Brain (organoid and tissue), 16 donors: ENCODE measurements at places on chromosomes 7 and 10. TPM values are rescaled to one million over a fixed set of nuclear protein-coding genes. Genes with fewer than 3 reads are reported as not detected.
A peak's percentile ranks its signal among the peaks of the same experiment; 100 is the strongest.

C10orf105 gene
- polyA plus RNA-seq: 3.3 TPM

GRCh38 chr10:36725581-36726520 is 399.5 kb upstream of the ANKRD30A start:
- peak; percentile 86 for DNase-seq

MSMB gene
- not detected for polyA plus RNA-seq

DNA sequence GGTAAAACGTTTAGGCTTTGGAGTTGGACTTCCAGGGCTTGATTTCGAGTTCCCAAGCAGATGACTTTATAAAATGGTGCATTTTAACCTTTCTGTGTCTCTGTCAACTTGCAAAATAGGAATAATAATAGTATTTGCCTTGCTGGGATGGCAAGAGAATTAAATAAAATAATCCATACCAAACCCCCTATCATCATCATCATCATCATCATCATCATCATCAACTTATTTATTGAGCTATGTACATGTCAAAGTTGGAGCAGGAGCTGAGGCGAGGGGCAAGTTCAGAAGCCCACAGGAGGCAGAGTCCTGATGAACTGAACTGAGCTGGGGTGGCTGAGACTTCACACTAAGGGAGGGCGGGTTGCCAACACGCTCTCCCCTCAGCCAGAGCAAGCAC is 51.7 kb upstream of the KCNMA1 start:
- no peak for DNase-seq

DNA sequence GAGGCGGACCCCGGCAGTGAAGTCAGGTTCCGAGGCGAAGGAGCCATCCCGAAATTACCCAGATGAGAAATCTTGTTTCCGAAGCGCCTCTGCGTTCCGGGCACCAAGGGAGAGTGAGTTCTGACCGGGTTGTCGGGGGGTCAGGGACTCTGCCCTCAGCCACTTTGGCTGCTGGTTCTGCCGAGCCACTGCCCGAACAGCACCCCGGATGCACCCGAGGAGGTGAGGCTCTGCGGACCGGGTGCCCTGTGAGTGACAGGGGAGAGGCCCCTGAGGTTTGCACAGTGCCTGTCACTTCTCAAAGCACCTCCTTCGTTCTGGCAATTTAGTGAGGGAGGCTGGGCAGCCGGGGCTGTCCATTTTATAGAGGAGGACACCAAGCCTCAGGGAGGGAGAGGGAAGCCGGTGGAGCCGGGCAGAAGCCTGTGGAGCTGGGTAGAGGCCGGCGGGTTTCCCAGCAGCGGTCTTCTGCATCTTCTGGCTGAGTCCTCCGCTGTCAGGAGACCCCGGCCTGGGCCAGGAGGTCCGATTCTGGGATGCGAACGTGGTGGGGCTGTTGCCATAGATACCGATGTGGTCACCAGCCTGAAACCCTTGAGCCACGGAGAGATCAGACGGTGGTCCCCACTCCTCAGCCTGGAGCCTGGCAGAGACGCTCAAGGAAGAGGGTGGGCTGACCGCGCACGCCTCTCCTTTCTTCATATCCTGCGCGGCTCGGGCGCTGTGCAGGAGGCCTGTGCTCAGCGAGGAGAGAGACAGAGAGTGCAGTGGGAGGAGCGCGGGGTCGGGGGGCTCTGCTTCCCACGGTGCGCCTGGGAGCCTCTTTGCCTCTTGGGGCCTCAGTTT is 18.9 kb upstream of the SHH start:
- no peak for DNase-seq

GRCh38 chr10:131961777-131962662 is 19.7 kb downstream of the BNIP3 start:
- DNase-seq: no peak

DNA sequence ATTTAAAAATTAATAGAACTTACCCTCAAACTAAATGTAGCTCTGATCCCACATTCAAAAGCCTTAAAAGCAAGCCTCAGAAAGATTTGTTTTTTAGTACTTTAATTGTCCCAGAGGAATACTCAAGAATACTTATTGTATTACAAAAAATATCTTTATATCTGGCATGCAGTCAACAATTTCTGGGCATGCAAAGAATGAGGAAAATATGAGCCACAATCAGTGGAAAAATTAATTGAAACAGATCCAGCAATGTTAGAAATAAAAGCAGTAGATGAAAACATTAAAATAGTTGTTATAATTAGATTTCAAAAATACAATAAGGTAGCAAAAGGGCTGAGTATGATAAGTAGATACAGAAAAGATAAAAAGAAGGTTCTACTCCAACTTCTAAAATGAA is 154.7 kb downstream of the PON1 start:
- DNase-seq: no peak

GRCh38 chr10:63491588-63492316 is 26.0 kb upstream of the JMJD1C start:
- peak; percentile 13 for DNase-seq

ACADSB gene
- polyA plus RNA-seq: 3.1 TPM

DNA sequence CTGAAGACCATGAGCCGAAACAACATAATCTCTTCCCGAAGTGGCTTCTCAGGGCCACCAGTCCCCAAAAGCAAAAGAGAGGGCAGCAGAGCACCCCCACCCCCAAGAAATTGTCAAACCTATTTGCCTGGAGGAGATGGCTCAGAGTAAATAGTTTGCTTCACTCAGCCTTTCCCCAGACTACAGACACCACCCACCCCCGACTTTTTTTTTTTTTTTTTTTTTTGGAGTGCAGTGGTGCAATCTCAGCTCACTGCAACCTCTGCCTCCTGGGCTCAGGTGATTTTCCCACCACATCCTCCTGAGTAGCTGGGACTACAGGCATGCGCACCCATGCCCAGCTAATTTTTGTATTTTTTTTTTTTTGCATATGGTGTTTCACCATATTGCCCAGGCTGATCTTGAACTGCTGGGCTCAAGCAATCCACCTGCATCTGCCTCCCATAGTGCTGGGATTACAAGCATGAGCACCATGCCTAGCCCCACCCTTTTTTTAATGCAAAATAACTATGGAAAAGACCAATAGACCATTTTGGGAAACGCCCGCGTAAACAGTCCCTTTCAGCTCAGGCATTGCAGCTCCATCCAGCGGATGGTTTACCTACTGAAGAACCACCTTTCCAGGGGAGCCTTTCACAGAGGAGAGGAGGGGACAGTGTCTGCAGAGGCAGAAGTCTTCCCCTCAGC is 9.7 kb downstream of the ZMIZ1 start:
- no peak for DNase-seq

GRCh38 chr7:99615989-99616358 is 772 bp upstream of the ZSCAN25 start:
- no peak for DNase-seq

- DNase-seq: peak; percentile 77
Measured at GRCh38 chr7:29866490-29866930, 60.2 kb downstream of the WIPF3 start.

DNA sequence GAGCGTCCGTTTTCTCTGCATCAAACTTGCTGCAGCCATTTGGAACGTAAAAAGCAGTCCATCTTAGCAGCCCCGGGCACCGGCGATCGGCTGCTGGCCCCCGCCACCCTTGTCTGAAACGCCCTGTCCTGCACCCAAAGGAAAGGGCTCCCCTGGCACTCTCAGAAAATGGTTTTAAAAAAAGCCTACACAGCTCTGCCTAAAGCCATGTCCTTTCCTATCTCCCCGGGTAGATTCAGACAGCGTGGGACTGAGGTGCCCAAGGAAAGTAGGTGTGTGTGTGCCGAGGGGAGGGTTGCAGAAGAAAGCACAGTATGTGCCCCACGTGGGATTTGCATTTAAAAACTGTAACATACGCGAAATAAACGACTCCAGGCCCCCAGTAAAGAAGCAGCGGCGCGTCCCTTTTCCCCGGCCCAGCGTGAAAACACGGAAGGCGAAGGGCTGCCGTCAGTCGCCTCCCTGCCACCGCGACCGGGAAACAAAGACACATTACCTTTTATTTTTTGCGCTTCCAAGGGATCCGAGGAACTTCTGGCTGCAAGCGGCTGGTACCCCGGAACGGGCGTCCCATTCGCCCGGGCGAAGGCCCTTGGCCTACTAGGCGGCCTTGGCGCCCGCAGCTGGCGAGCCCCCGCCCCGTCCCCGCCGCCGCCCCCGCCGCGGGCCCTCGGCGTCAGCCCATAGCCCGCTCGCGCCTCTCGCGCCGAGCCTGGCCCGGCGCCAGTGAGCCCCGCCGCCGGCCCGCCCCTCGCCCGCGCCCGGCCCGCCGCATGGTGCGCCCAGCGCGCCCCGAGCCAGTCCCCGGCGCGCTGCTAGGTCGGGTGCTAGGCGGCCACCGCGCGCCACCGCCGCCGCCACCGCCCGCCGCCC is 304.6 kb downstream of the PRPF18 start:
- peak; percentile 71 for DNase-seq

SPDYE2B gene
- polyA plus RNA-seq: not detected

TYW1B gene
- 1.1 TPM for polyA plus RNA-seq

DNA sequence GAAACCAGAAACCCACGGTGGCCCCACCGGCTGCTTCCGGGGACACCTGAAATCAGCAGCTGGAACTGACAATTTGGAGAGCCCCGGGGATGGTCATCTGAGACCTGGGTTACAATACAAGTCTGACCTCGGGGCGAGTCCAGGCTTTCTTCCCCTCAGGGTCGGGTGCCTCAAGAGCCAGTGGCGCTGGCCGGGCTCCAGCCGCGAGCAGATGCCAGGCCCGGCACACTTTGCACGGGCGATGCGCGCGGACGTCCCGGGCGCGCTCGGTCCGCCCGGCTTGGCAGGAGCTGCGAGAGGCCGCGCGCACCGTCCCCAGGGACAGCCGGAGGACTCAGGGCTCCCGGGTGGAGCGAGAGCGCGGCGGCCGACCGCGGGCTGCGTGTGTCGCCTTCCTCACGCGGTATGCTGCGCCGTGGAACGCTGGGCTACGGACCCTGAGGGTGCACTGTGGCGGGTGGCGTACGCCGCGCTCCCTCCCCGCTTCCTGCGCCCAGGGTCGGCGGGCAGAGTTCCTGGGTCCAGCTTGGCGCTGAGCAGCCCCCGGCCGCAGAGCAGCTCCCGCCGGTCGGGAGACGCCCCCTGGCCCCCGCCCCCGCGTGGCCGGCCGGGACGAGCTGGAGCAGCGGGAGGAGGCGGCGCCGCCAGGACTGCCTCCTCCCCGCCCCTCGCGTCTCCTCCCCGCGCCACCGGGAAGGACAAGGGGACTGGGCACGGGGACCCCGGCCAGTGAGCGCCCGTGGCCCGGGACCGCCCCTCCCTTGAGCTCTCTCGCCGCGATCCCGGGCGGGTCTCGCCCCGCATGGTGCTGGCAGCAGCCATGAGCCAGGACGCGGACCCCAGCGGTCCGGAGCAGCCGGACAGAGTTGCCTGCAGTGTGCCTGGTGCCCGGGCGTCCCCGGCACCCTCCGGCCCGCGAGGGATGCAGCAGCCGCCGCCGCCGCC is at the start of gene RBM20:
Gene RBM20 (plus strand): TSS at position 684 of the 945 bp plus-strand sequence. CDS start 119 bp downstream, at position 803.
- DNase-seq: peak; percentile 63

GRCh38 chr10:63521416-63522276 is 445 bp downstream of the REEP3 start:
- peak; percentile 95 for DNase-seq

PAX4 gene
- not detected for polyA plus RNA-seq

CHCHD1 gene
- polyA plus RNA-seq: 35.9 TPM

HOXA1 gene
- not detected for polyA plus RNA-seq

- DNase-seq: no peak
Measured at GRCh38 chr10:122847782-122848604, 2.3 kb upstream of the CUZD1 start.

CC2D2B gene
- polyA plus RNA-seq: not detected

GRCh38 chr7:157271315-157271990 is 65.4 kb upstream of the DNAJB6 start:
- DNase-seq: no peak
